ENCODE measurements at places on chromosomes 4 and X.

DNA sequence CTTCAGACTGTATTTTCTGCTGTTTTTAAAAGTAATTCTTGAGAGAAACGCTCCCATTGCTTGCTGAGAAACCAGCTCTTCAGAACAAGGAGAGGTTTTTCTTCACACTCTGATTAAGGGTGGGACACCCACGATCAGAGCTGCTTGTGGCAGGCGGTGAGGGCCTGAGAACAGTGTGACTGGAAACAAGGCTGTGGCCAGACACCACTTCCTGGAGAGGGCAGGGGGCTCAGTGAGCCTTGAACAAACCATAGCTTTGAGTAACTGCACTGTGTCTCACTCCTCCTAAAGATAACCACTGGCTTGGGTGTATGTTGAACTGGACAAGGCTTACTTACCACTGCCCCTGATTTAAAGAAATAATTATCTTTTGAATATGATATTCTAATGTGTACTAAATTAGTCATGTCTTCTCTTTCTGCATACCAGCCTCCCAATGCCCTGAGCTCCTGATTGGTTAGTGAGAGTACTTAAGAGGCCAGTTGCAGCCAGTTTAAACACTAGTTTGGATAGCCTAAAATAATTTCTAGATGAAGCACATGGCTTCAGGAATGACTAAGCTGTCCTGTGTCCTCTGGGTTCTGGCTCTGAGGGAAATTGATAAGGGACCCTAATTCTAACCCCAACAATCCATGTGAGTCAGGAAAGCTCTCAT is 3.7 kb upstream of the GPR82 start:
- ATAC-seq: no peak

- ATAC-seq: no peak
Observed at GRCh38 chrX:14903891-14904290, 30.7 kb downstream of the MOSPD2 start.

DNA sequence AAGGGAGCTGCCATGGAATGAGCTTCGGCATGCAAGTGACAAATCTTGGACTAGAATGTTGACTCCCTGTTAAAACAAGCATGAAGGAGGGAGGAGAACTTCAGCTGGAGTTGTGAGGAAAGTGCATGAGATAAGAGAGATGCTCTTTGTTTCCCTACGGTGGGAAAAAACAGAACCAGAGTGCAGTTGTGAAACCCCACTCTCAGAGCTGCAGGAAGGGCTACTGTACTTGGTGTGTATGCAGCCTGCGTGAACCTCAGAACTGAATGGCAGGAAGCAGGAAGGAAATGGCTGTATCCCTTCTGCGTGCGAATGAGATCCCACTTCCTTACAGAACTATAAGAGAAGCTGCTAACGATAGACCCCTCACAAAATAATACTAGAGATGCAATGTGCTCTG is 57.2 kb downstream of the EGF start:
- ATAC-seq: no peak

- peak; percentile 78 for ATAC-seq
Observed at GRCh38 chr4:113878668-113879067, 100.8 kb downstream of the ARSJ start.

DNA sequence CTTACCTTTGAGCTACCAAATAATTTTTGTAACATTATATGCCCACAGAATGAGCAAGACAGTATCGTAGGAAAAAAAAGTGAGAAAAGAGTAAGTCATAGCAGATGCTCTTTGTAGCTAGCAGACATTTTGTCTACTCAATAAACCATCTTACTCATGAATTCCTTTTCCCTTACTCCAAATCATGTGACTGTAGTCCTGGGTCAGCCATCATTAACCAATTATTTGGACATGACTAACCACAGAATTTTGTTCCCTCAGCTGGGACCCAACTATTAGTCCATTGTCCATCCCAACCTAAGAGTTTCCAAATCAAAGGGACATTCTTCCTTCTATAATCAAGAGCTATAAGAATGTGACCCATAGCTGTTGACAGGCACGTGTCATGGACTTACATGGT is 11.4 kb downstream of the UBE2D3 start:
- ATAC-seq: peak; percentile 12

- ATAC-seq: no peak
Observed at GRCh38 chrX:70434914-70435586, 9.6 kb upstream of the DLG3 start.

GRCh38 chrX:109732017-109732801 is 848 bp downstream of the ACSL4 start:
- peak; percentile 8 for ATAC-seq

DNA sequence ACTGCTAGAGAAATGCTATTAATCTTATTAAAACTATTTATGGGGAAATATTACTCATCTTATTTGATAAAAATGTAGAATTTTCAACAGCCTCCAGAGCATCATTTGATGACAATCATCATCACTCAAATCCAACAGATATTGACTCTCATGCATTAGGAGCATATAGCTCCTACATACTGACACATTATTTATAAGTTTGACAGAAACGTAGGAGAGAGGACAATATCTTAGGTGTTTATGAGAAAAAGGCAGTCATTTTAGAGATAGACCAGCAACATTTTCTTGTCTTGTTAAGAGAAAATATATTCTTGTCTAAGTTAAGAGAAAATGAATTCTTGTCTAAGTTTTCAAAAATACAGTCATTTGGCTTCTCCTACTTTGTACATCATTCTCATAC is 2550.2 kb downstream of the PCDH7 start:
- ATAC-seq: no peak

DNA sequence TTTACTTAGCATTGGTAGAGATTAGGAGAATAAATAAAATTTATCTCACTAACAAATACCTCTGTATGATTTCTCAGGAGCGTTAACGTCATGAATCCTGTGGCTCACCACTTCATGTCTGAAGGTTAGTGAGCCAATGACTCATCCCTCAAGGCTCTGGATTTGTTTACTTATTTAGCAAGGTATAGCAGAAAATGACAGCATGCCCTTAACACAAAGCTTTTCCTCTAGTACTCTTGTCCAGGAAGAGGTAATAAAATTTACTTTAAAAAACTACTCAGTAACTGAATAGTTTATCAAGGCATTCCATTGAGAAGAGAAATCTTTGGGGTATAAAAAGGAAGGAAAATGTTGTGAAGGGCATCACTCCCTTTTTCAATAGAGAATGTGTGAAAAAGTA is 823.8 kb downstream of the CCSER1 start:
- ATAC-seq: peak; percentile 16

DNA sequence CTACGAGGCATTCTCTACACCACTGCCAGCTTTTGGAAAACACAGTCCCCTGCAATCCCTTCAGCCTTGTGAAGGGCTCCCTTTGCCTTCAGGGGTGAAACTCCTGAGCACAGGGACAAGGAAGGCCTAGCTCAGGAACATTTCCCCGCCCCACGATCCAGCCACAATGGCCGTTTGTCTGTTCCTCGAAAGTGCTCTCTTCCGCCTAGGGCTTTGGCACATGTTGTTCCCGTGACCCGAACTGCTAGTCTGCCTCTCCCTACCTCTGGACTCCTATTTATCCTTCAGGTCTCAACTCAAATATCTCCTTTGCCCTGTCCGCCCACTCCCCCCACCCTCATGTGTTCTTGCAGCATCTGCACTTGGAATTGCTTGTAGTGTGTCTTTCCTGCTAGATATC is 12.1 kb downstream of the FGD1 start:
- ATAC-seq: no peak

GRCh38 chrX:136794080-136794479 is 13.3 kb upstream of the ARHGEF6 start:
- no peak for ATAC-seq

All from motor neuron (in vitro differentiated cells).